ENCODE measurements at places on chromosomes 6 and 20.

- no peak for DNase-seq
Observed at GRCh38 chr6:126535595-126535994, 195.7 kb downstream of the CENPW start.

GRCh38 chr20:8168785-8169288, 36.8 kb downstream of the PLCB1 start:
- DNase-seq, result no peak

- no peak for DNase-seq
Observed at GRCh38 chr6:134584847-134585516, 267.1 kb upstream of the SGK1 start.

GRCh38 chr6:13528777-13529343, 41.5 kb upstream of the GFOD1 start:
- no peak for DNase-seq

DNA sequence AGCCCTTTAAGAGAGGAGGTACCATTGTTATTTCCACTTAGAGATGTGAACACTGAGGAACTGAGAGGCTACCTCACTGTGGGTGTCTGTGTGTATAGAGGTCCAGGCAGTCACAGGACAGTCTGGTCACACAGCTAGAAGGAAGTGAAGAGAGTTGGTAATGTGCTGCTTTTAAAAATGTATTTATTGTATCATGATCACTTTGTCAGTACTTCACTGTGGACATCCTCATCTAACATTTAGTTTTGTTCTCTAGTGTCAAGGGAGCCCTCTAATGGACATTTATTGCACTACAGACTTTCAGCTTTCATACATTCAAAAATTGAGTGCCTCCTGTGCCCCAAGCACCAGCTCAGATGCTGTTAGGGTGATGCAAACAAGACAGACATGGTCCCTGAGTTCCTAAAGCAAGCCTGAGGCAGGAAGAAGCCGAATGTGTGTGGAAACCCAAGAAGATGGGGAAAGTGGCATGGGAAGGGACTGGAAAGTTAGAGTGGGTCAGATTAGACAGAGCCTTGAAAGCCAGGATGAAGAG, 123.0 kb downstream of the SLC16A10 start:
- peak; percentile 38 for DNase-seq

DNA sequence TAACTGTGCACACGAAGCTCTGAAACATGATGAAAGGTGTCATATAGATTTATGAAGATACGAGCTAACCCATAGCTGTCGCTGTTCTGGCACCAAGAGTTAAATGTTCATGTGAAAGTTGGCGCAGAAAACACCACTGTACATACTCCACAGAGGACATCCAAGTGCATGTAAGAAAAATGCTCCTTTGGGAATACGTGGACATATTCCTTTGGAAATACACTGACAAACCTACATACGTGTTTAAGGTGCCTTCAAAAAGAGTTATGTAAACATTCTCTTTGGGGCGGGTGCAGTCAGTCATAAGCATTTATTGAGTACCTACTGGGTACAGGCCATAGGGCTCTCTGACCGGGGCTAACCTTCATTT, 723 bp upstream of the ARID1B start:
- DNase-seq, result no peak

DNA sequence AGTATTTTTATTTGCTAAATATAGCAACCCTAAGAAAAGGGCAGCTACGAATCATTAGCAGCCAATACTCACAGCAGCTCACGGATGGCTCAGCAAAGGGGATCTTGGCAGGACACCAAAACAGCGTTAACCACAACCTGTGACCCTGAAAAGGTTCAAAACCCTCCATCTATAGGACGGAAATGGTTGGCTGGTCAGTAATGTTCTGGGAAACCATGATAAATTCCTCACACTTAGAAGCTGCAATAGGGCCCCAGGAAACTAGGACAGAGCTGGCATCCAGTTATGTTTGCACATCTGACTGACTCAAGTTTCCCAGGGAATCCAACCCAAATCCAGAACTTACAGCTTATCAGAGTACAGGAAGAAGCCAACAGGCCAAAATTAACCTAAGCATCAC, 30.9 kb upstream of the PTPRT start:
- DNase-seq, result no peak

DNA sequence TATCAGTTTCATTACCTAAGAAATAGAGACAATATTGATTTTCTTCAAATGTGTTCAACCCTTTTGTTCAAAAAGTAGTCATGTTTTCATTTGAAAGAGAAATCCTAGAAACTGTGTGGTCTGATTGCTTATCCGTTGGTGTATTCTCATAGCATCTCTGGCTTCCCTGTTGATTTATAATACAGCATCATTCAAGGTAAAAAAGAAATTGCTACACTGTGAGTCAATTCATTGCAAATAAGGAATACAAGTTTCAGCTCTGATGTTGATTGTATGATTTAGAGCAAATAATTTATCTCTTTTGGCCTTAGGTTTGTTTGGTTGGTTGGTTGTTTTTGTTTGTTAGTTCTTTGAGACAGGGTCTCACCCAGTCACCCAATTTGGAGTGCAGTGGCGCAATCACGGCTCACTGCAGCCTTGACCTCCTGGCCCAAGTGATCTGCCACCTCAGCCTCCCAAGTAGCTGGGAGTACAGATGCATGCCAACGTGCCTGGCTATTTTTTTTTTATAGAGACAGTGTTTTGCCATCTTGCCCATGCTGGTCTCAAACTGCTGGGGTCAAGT, 185.5 kb upstream of the TNFAIP3 start:
- DNase-seq, result no peak

GRCh38 chr20:18504479-18505060, 3.2 kb upstream of the SEC23B start:
- DNase-seq, result no peak

GRCh38 chr6:20946022-20946421, 411.8 kb downstream of the CDKAL1 start:
- DNase-seq, result no peak

GRCh38 chr6:53979468-53980067, 131.7 kb upstream of the MLIP start:
- no peak for DNase-seq

- no peak for DNase-seq
Observed at GRCh38 chr6:160029525-160029924, 60.6 kb downstream of the IGF2R start.

DNA sequence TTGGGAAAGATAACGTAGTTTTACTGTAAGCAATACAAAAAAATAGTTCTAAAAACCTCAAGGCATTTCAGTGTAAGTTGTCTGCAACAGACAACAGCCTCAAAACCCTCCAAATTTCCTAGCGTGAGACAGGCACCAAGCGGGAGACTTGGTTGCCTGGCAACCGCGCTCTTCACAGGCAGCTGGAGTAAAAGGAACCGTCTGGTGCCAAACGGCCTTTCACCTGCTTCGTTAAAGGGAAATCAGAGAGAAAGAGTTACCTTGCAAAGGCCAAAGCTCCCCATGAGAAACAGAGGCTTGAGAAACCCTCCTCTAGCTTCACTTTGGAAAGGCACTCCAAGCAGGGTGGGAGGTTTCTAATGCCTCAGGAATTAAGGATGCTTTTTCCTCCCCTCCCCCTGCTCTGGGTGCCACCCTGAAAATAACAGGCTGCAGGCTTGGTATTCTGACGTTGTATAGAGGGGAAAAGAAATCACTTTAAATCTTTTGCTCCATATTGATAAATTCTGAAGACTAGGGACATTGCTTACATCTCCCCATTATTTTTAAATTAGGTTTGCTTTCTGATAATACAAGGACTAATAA, 129.7 kb upstream of the UFL1 start:
- no peak for DNase-seq

DNA sequence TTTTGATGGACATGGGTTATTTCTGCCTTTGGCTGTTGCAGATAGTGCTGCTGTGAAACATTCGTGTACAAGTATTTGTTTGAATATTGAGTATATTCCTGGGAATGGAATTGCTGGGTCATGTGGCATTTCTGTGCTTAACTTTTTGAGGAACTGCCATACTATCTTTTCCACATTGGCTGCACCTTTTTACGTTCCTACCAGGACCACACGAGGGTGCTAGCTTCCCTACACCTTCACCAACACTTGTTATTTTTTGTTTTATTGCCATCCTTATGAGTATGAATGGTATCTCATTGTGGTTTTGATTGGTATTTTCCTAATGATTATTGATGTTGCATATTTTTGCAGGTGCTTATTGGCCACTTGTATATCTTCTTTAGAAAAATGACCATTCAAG, 47.8 kb upstream of the PLCG1 start:
- no peak for DNase-seq

DNA sequence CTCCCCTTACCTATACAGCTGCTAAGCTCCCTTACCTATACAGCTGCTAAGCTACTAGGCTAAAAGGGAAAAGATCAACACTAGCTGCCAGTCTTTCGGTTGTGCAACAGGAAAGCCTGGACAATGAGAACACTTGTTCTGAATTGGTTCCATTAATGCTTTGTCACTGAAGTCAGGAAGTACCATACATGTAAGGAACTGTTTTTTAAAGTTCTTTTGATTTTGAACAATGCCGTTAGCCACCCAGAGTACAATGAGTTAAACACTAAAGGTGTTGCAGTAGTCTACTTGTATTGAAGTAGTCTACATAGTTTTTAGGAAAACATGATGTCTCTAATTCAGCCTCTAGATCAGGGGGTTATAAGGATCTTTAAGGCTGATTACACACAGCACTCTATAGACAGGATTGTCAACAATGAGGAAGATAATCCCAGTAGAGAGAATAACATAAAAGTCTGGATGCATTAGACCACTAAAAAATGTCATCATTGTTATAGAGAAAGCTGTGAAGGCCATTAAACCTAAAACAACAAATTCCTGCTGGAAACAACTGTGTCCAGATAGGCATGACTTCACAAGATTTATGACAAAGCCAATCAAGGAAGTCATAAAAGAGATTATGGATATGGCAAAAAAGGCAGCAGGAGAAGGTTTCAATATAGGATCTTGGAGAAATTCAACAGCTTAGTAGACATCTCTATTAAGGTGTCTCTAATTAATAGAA, 306.3 kb downstream of the PHF3 start:
- DNase-seq, result no peak

GRCh38 chr6:46632053-46632452, 20.6 kb downstream of the CYP39A1 start:
- no peak for DNase-seq

DNA sequence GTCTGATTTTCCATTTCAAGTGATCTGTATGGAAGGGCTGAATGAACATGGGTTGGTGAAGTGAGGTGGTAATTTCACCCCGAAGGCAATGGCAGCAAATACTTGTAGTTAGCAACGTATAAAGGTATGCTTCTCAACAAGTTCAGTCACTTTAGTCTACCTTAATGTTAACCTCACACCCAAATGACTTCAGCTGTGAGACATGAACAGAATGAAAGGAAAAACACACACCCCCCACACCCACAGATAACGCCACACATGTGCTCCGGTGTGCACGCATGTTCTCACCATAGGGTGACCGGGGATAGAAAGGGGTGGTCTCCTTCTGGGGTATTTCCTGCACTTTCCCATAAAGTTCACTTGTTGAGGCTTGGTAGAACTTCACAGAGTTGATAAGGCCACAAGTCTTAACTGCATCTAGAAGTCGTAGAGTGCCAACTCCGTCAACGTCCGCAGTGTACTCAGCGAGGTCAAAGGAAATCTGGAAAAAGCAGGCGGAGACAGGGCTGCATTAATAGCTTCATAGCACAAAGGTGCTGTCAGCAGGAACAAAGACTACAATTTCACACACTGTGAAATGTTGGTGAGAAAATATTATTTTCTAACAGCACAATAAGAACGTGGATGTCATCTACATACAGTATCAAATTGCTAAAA, 284.8 kb downstream of the GMDS start:
- no peak for DNase-seq
